ENCODE measurements at places on chromosomes 7 and 10.

DNA sequence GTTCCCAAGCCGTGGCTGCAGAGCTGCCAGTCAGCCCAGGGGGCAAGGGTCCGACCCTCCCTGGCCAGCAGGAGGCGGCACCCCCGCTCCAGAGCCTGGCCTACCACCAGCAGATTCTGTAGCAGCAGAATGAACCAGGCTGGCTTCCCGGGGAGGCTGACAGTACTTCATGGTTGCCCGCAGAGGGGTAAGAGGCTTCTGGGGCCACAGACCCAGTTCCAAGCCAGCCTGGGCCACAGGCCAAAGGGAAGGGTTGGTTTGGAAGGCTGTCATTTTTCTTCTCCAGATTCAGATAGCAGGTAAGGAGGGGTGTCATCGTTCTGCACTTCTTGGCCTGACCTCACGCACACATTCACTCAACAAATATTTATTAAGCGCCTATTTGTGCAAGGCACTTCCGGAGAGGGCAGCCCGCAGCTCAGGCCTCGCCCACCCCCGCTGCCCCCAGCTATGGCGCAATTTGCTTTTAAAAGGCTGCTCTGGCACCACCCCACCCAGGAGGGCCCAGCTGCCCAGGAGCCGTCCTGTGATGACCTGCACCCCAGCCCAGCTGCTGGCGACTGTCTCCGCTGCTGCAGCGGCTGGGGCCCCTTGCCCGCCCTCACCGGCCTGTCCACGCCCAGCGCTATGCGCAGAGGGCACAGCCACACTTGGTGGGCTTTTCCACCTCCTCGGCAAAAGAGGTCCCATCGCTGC lies 168.5 kb downstream of the LCOR start:
- no peak for DNase-seq

DNA sequence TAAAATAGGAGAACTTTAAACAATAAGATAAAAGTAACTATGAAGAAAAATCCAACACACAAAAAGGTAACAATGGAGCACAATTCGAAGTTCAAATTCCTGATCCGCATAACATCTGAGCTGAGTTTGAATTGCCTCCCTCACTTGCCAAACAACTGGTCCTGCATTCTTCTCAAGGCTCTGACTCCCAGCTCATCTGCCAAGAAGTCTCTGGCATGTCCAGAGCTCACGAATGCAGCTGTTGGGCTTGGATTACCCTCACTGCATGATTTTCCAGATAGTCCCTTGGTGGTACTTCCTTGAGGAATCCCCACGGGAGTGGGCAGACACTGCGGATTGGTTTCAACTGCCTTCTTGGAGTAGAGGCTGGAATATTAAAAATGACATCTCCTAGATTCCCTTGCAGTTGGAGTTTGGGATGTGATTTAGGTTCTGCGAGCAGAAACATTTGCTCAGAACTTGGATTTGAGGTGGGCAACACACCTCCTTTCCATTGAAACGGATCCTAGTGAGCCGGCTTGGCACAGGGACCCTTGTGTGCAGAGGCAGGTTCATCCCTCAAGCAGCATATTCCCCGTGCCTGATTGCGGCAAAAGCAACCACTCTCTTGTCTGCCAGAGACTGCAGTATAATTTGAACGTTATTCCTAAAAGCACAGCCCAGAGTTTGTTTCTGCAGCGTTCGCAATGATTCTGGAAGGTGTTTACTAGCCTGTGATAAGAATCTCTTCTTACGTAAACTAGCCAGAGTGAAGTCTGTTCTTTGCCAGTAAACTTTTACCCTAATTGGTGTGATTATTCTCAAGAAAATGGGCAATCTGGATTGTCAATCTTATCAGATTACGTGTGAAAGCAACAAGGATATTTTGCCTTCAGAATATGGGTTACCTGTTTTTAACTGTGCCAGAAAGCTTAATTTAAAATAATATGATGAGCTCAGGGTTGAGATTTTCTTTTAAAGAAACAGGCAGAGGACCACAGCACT lies 23.4 kb upstream of the PRKCQ start:
- DNase-seq, result no peak

- no peak for DNase-seq
Observed at GRCh38 chr7:47383696-47384445, 198.0 kb downstream of the TNS3 start.

GRCh38 chr10:1696106-1696505 lies 41.2 kb downstream of the ADARB2 start:
- DNase-seq, result no peak

- DNase-seq, result no peak
Observed at GRCh38 chr10:66564287-66564686, 361.5 kb upstream of the LRRTM3 start.

DNA sequence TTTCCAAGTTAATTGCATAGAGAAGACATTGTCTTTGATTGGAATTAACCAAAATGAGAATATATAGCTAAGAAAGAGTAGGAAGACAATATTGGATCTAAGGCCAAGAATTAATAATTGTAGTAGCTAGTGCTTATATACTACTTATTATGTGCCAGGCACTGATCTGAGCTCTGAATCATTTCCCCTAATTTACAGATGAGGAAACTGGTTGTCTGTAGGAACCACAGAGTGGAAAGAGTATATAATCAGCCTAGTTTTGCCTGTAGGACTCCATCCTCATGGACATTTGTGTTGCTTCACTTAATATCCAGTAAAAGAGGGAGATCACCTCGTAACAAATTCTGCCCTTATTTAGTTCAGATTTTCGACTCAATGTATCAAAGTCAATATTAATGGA lies 127.9 kb downstream of the ARID5B start:
- no peak for DNase-seq

DNA sequence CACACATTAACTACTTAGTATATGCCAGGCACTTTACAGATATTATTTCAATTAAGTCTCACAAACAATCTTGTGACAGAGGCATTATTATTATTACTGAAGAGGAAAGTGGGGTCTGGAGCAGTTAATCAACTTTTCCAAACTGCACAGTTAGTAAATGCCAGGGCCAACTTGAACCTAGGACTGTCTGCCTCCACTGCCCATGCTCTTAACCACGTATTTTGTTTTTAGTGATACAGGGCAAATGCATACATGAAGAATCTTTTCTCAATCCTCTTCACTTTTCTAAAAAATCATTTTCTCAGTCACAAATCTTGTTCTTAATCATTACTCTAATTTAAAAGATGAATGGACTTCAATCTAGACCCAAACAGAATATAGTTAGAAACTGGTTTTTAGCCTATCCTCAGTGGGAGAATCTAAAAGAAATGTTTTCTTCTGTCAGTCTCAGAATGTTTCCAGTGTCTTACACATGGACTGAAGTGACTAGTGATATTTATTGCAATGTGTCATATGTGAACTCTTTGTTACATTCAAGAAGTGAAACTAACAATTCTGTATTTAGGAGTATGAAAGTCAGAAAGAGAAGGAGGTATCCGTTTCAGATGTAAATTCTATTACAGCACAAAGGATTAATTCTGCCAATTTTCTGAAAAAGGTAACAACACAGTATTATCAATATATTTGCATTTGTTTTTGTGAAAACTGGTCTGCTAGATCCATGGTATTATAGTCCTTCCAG lies 55.5 kb upstream of the CCNJ start:
- DNase-seq, result no peak

All from HFF-Myc (cell line).